ENCODE measurements at places on chromosomes 7 and 10.

GRCh38 chr7:28183627-28184026 lies 3.0 kb upstream of the JAZF1 start:
- DNase-seq, result no peak

- peak; percentile 19 for DNase-seq
These were observed 84.7 kb downstream of the TMEM178B start for GRCh38 chr7:141158561-141158960.

DNA sequence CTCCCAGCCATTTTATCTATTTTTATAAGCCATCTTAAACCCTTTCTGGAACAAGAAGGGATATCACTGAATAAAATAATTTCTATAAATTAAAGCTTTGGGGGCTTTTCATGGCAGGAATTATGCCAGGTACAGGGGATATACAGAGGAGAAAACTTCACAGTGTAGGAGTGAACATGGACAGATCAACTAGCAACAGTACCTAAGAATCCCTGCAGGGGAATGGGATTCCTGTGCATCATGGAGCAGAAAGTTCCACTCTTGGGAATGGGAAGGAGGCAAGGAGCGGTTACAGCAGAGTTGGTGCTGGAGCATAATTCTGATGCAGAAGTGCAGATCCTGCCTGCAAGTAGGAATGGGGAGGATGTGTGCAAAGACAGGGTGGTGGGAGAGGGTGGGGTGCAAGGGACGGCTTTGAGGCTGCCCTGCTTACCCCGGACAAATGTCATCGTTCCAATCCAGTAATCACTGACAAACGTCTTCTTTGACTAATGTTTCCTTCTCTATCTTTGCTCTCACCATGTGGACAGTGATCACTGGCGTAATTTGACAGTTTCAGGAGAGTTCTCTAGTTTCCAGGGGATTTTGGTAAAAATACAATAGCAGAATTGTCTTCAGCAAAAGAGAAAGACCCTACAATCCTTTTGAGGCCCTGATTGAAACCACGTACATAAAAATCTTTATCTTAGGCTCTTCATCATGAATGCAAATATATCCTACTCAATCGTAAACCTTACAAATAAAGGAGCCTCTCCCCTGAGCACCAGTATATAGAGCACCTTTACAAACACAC lies 196.7 kb downstream of the HECW1 start:
- no peak for DNase-seq

DNA sequence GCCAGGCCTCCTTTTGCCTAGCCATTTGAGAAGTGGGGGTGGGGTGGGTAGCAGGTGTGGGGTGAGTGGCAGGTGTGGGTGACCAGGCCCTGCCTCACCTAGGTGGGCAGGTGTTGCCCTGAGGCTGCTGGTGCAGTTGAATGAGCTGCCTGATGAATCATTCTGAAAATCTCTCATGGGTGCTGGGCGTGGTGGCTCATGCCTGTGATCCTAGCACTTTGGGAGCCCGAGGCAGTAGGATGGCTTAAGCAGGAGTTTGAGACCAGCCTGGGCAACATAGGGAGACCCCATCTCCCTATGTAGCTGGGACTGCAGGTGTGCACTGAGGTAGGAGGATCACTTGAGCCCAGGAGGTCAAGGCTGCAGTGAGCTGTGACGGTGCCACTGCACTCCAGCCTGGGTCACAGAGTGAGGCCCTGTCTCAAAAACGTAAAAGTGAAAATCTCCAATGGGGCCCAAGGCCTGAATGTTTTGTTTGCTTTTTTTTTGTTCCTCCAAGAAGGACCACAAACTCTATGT lies 17.7 kb downstream of the TSPAN14 start:
- DNase-seq, result no peak

GRCh38 chr10:10038348-10038747 lies 979.3 kb upstream of the CELF2 start:
- no peak for DNase-seq

DNA sequence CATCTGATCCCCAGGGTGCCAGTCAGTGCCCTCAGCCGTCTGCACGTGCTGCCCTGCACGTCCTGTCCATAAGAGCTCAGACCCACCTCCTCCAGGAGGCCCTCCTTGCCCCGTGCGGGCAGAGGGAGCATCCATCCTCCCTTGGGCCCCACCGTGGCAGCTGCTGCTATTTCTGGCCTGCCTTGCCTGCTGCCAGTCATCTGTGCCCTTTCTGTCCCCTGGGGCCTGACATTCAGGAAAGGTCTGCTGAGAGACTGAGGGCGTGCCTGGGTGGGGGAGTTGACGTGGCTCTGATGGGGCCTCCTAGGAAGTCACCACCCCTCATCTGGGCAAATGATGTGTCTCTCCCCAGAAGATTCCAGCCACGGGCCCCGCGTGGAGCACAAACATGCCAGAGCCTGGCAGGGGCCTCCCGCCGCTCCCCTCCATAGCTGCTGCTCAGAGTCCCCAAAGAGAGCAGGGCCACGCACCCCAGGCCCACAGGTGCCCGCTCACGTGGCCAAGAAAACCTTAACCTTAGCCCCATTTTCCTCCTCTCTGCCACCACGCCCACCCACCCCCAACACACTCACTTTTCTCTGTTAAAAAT lies 21.8 kb downstream of the DPYSL4 start:
- DNase-seq, result no peak

DNA sequence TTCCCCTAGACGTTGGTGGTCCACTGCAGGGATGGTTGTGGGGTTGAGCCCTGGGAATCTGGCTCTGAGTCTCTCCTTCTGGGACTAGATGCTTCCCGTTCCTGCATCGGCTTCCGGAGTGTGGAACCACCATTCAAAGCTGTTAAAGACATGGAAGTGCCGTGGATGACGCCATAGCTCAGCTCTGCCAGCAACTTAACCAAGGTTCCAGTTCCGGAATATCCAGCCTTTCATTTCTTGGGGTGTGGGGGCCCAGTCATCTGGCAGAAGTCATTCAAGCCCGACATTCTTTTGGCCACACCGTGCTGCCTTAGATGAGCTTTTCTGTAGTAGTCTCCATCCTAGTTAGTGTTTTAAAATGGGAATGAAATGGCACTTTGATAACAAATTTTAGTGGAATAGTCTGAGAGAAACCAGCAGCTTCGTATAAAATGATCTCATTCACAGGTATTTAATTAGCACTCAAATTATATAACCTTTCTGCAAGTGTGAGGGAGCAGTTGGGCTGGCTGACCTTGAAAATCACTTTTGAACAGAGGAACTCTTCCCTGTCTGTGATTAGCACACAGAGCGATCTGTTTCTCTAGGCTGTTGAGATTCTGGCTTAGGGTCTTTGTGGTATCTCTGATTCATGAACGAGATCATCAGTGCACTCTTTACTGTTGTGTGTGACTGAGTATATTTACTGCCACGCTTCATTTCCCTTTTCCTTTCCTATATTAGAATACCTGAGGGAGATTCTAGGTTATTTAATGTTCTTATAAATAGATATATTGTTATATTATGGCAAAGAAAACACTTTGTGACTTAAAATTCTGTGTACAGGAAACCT lies 19.9 kb downstream of the LMTK2 start:
- peak; percentile 6 for DNase-seq

GRCh38 chr7:108408296-108408991 lies 47.8 kb downstream of the NRCAM start:
- DNase-seq, result no peak

DNA sequence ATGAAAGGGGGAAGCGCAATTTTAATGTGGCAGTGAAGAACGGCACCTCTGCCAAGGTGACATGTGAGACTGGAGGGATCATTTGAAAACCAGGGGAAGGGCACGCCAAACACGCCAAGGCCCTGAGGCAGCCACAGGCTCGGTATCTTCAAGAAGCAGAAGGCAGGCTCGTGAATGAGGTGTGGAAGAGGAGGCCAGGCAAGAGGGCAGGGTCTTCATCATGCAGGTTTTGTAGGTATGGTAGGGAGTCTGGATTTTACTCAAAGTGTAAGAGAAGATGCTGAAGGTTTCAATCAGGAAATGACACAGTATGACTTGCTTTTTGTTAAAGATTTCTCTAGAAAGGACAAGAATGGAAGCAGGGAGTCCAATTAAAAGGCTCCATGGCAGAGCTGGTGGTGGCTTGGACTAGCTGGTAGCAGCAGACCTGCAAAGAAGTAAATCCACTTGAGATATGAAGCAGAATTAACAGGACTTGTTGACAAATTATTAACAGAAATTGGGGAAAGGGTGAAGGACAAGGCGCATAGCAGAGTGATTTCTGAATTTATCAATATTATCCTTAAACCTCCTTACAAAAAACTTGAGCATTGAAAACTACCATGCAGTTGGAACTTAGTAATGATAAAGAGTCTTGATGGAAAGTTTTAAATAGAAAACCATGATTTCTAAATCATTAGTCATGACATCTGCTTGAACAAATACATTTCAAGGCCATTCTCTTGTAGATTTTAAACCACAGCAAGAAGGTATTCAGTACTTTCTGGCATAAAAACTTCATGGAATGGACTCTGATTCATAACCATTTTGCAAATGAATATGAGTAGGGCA lies 70.4 kb downstream of the COA1 start:
- DNase-seq, result no peak

DNA sequence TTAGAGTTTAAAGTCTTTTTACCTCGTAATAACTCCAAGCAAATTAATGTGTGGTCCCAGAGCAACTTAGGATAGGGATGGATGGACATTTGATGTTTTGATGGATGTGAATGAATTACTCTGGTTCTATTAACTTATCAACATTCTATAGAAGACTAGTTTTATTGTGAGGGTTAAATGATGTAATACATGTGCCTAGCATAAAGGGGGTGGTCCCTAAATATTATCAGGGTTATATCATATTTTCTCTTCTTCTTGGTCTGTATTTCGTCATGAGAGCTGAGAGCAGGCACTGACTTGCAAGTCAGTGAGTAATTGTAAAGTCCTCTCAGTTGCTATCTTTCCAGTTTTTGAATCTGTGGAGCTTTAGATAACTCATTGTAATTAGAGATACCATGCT lies 219.3 kb downstream of the GATA3 start:
- no peak for DNase-seq

GRCh38 chr7:116242178-116242577 lies 31.8 kb downstream of the TES start:
- no peak for DNase-seq

GRCh38 chr10:120666308-120666707 lies 184.9 kb upstream of the WDR11 start:
- DNase-seq, result no peak

DNA sequence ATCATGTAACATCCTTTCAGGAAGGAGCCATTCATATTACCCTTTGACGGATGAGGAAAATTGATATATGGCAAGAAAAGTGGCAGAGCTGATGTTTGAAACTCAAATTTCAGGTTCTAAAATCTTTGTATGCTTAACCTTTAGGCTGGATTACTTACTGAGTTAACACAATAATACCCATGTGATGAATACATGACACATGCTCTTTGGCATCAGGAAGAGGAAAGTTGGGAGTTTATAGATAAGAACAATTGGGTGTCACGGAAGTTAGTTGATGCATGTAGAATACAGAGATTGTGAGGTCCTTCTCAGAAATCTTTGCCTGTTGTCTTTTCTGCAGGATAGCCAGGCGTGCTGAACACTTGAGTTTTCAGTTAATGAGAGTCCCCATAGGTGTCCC lies 572.1 kb upstream of the POM121L12 start:
- DNase-seq, result no peak

DNA sequence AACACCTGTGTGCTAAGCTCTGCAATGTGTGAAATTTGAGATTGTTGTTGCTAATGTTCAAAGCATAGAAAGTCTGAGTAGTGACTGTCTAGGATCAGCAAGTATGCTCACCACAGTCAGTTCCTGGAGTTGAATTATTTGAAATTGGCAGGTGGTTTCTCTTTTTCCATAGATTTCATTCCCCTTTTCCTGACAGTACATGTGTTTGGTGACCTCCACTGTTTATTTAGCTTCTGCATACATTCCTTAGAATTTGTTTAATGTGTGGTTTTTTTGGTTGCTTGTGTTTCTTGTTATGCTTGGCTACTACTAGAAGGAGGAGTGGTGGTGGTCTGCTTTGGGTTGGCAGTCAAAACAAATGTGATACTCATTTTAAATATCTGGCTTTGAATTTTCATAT lies 52.3 kb downstream of the FOXP2 start:
- no peak for DNase-seq

- no peak for DNase-seq
These were observed 39.4 kb upstream of the LEP start for GRCh38 chr7:128201690-128202085.

GRCh38 chr10:13371897-13372470 lies 23.9 kb upstream of the SEPHS1 start:
- peak; percentile 66 for DNase-seq

GRCh38 chr10:71228875-71229675 lies 16.7 kb downstream of the UNC5B start:
- no peak for DNase-seq

DNA sequence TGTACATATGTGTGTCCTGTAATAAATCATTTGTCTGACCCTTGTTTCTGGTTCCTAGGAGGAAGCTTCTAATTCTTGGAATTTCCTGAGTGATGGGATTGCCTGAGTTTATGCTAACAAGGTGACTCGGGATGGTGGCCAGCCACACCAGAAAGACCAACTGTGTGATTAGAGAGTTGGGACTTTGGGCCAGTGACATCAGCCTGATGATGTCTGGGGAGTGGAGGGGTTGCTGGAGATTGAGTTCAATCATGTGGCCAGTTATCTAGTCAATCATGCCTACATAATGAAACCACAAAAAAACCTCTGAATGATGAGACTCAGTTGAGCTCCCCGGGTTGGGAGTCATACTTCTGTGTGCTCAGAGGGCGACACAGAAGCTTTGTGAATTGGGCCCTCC lies 23.5 kb upstream of the CARD11 start:
- DNase-seq, result peak; percentile 55

GRCh38 chr10:74223755-74224529 lies 72.9 kb downstream of the ADK start:
- no peak for DNase-seq

DNA sequence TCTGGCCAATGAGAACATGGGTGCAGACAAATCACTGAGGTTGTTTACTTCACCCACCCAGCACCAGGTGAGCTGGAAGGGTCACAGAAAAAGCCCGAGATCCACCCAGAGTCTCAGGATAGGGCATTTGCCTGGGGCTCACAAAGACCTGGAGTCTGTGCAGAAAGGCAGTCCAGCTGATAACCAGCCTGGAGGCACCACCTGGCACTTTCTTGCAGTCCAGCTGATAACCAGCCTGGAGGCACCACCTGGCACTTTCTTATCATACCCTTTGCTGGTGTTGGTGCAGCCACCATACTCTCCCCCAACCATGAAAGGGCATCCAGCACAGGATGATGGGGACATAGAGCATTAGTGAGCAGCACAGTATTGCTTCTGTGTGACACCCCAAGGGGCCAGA lies 104.1 kb downstream of the PPP1R3C start:
- no peak for DNase-seq

GRCh38 chr7:6562106-6562505 lies 10.8 kb upstream of the GRID2IP start:
- peak; percentile 59 for DNase-seq

GRCh38 chr7:80902019-80902418 lies 16.8 kb downstream of the SEMA3C start:
- DNase-seq, result no peak

- no peak for DNase-seq
These were observed 198.0 kb downstream of the CAMK1D start for GRCh38 chr10:12547301-12547771.

- peak; percentile 51 for DNase-seq
These were observed 61.0 kb downstream of the MPP7 start for GRCh38 chr10:28241741-28242399.

- no peak for DNase-seq
These were observed 367.6 kb downstream of the HGF start for GRCh38 chr7:81402227-81402626.

Measured in inflammatory macrophage treated with lipopolysaccharide for 4 hours (primary cell).